ENCODE measurements at places on chromosomes 3 and 15. TPM values are rescaled to one million over a fixed set of nuclear protein-coding genes. Genes with fewer than 3 reads are reported as not detected.

OSTN gene
- total RNA-seq, result 6.8 TPM

SLC22A14 gene
- under 0.01 TPM for total RNA-seq

LMAN1L gene
- total RNA-seq, result not detected

IMPG2 gene
- total RNA-seq, result 2.6 TPM

VPS39 gene
- 29.2 TPM for total RNA-seq

POLR2M gene
- total RNA-seq, result 256 TPM

EFHB gene
- total RNA-seq, result not detected

TMEM39A gene
- 45.9 TPM for total RNA-seq

TERC gene
- 104 TPM for total RNA-seq

COL6A6 gene
- 103 TPM for total RNA-seq

ASB14 gene
- total RNA-seq, result not detected

MAPKBP1 gene
- 10.4 TPM for total RNA-seq

ADAMTS17 gene
- total RNA-seq, result 5.7 TPM

CCR3 gene
- not detected for total RNA-seq

CHCHD6 gene
- 8.9 TPM for total RNA-seq

STRIT1 gene
- 1.0 TPM for total RNA-seq

SLC30A4 gene
- total RNA-seq, result 8.9 TPM

SKOR1 gene
- under 0.01 TPM for total RNA-seq

IGSF10 gene
- 18.3 TPM for total RNA-seq

GJD2 gene
- total RNA-seq, result not detected

APOD gene
- 20.4 TPM for total RNA-seq

SAXO2 gene
- total RNA-seq, result 0.52 TPM

ST8SIA2 gene
- 7.8 TPM for total RNA-seq

TP63 gene
- 7.8 TPM for total RNA-seq

ADPRH gene
- 5.2 TPM for total RNA-seq

RETNLB gene
- total RNA-seq, result not detected

MYL3 gene
- 53.2 TPM for total RNA-seq

SNAPC5 gene
- 17.2 TPM for total RNA-seq

GOLGA8R gene
- total RNA-seq, result 3.1 TPM

UBAP1L gene
- total RNA-seq, result 2.1 TPM

FAM107A gene
- total RNA-seq, result under 0.01 TPM
